CD4-positive, alpha-beta T cell treated with Interleukin-4 for 4 hours (primary cell): ENCODE measurements at places on chromosomes 16 and 17.

DNA sequence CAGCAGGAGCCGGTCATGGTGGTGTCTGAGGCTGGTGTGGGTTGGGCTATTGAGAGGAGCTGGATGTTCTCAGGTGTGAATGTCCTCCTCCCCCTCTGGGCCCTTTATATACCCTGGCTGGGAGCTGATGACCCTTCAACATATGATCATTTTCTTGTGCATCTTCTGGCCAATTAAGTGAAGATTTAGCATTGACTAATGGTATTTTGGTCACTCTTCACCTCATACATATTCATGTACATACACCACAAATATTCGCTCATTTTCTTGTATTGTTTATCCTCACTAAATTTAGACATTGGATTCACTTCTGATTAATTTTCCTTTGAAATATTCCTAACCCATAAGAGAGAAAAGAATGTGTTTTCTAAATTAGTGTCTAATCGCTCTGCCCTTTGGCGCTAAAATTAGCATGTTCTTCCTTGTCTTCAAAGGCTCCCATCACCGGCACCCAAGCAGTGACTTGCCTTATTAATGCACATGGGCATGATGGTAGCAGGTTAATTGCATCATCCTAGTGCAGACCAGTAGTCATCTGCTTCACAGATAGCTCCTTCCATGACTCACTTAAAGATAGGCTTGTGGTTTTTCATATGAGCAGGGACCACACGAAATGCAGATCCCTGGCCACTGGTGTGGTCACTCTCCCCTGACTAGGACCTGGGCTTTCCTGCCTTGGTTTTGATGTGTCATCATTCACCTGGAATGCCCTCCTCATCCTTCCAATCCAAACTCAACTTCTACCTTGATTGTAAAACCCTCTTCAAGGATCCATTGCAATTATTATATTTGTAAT is at the start of gene KRTAP2-4:
Gene KRTAP2-4 (minus strand): TSS at position 51 of the 796 bp plus-strand sequence. CDS start 34 bp downstream, at position 17.
- no peak for DNase-seq

DNA sequence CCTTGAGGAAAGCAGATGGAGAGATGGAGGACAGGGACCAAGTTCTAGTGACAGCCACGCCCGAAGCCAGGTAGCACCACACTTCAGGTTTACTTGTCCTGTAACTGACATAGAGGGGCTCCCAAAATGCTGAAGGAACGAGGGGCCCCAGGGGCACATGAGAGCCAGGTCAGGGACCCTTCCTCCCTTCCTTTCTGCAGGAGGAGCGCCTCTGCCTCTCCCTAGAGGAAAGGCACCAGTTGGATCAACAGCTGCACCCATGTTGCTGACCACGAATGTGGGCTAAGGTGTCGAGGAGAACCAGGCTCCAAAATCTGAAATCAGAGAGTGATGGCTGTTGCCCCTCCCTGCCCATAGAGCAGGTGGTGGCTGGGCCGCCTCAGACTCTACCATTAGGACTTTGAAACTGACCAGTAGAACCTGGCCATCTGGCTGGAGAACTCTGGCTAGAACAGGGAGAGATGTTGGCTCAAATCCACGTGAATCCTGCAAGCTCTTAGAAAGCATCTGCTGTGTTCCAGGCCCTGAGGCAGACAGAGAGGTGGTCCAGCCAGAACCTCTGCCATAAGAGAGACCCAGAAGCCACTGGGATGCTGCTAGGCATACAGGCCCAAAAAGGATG is 218.8 kb downstream of the KATNIP start:
- no peak for DNase-seq

- DNase-seq: peak; percentile 80
Observed at GRCh38 chr17:2398655-2399571, 1.9 kb downstream of the MNT start.

DNA sequence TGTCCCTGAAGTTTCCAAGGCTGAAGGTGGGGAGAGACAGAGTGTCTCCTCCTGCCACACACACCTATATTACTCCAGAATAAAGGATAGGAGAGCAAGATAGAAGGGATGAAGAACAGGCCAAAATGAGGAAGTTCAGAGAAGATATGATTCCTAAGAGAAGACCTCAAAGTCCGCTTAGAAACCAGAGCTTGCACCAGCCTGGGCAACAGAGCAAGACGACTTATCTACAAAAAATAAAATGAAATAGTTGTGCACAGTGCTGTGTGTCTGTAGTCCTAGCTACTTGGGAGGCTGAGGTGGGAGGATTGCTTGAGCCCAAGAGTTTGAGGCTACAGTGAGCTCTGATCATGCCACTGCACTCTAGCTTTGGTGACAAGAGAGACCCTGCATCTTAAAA is 128.2 kb downstream of the HS3ST3B1 start:
- no peak for DNase-seq

DNA sequence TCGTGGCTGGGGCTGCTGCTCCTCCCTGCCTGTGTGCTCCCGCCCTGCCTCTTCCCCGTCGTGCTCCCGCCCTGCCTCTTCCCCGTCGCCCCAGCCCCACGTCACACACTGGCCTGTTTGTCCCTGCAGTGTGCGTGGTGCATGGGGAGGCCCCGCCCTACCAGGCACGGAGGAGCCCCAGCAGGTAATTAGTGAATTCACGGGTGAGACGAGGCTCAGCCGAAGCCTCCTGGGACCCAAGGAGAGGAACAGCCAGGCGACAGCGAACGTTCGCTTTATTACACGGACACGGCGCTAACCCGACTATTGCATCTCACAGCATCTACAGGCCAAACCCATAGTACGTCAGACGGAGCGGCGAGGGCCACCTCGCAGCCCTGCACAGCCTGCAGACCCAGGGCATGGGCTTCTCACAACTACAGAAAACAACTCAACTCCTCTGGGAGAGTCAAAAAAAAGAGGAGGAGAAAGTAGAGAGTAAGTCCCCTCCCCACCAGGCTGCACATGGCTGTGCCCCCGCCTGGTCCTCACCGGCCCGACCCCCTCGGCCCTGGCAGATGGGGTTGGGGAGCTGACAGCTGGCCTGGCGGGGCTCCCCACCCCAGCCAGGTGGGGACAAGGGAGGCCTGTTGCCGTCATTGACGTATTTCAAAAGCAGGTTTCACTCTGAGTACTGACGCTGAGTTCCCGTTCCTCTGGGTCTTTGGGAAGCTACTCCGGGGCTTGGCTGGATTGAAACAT is 4.3 kb upstream of the PABPN1L start:
- no peak for DNase-seq

DNA sequence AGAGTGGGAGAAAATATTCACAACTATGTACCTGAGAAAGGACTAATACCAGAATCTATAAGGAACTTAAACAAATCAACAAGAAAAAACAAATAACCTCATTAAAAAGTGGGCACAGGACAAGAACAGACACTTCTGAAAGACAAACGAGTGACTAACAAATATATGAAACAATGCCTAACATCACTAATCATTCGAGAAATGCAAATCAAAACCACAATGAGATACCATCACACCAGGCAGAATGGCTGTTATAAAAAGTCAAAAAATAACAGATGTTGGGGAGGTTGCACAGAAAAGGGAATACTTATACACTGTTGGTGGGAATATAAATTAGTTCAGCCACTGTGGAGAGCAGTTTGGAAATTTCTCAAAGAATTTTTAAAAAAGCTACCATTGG is 83.5 kb upstream of the WSCD1 start:
- no peak for DNase-seq

DNA sequence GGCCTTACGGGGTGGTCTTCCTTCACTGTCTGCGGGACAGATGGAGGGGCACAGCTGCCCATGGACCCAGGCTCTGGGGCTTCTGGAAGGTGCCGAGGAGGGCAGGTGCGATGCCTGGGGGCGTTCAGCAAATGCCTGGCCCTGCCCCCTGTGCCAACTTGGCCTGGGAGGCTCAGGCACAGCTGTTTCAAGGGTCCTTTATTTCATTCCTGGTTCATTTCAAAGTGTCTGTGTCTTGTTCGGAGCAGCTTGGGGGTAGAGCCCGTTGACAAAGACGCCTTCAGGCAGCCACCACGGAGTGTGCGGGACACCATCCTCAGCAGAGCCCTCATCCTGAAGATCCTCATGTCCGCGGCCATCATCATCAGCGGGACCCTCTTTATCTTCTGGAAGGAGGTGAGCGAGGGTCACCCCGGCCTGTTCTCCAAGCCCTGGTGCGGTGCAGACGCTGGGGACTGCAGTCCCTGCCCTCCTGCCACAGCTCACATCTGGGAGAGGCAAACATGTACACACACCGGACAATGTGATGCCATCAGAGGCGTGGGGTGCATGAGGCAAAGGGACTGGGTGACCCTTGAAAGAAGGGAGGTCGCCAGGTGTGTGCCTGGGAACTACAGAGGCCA is 43.9 kb downstream of the MEAK7 start:
- DNase-seq: no peak

GRCh38 chr17:60333628-60334031 is 58.3 kb downstream of the USP32 start:
- no peak for DNase-seq

DNA sequence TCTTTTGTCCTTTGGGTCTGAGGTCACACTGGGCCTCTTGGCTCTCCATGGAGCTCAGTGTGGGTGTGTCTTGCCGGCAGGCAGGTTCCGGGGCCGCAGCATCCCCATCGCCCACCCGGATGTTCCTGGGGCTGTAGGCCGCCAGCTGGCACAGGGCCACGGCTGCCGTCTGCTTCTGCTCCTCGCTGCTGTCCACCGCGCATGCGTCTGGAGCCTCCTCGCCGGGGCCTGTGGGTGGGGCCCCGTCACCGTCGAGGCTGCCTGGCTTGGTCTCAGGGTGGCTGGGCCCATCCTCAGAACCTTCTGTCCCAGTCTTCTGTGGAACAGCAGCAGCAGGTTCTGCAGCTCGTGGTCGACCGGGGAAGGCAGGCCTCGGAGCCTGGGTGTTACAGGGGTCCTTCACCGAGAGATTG is 9.6 kb downstream of the ZNF750 start:
- no peak for DNase-seq

DNA sequence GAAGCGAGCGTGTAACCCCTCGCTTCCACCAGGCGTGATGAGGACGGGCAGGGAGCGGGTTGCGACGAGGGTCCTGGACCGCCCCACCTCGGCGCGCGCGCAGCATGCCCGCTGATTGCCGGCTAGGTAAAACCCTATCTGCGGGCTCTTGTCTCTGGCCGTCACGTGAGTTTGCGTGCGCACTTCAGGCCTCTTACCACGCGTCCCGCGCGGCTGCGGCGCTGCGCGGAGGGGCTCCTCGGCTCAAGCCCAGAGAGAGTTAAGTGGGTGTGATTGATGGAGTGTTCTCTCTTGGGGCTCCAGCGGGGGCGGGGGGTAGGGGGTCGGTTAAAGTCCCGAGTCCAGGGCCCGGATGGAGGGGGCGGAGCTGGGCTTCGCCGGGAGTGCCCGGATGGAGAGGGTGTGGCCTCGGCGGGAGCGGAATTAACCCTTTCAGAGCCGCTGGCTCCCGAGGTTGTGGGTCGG is 7.9 kb downstream of the KDM6B start:
- peak; percentile 80 for DNase-seq

DNA sequence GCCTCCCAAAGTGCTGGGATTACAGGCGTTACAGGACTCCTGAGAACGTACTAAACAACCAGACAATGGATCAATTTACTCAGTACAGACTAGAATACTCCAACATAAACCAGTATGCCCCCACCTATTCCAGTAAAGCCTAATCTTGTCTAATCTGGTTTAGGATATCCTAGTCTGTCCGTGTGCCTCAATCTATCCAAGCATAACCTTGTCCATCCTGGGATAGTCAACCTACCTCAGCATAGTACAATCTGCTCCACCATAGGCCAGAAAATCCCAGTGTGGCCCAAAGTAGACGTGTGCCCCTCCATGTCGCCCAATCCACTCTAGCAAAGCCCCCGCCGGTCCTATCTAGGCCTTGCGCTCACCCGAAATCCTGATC is 625 bp downstream of the DVL2 start:
- no peak for DNase-seq

DNA sequence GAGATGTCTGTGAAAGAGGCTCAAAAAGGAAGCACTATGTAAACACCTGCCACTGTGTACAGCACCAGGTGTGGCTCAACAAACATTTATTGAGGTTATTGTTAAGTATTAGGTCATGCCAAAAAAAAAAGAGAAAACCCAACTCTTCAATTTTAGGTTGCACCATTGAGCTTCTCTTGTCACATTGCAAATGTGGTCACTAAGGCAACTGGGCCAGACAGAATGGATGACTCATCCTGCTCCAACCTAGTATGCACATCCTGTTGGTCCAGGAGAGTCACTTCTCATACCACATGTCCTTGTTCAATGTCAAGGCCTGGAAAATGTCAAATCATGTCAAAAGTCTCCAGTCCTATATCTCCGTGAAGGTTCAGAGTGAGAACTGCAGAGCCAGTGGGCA is 25.0 kb downstream of the HOXB1 start:
- peak; percentile 94 for DNase-seq

DNA sequence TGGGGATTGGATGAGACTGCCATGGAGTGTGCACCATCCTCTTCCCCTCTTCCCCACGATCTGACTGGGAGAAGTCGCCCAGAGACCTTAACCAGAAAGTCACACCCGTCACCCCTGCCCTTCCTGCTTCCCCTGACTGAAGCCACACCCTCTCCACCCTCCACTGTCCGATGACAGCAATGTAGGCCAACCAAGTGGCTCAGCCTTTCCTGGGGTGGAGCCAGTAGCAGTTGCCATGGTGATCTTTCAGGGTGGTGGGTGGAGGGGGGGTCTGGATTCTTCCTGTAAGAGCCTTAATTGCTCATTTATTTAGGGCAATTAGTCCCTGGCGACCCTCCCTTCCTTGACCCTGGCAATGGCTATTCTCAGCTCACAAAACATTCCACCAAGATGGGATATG is 37.5 kb upstream of the PHB1 start:
- DNase-seq: no peak

GRCh38 chr17:80385046-80385445 is 29.9 kb upstream of the ENDOV start:
- DNase-seq: no peak

GRCh38 chr17:55649957-55650597 is 72.6 kb downstream of the TMEM100 start:
- DNase-seq: no peak

DNA sequence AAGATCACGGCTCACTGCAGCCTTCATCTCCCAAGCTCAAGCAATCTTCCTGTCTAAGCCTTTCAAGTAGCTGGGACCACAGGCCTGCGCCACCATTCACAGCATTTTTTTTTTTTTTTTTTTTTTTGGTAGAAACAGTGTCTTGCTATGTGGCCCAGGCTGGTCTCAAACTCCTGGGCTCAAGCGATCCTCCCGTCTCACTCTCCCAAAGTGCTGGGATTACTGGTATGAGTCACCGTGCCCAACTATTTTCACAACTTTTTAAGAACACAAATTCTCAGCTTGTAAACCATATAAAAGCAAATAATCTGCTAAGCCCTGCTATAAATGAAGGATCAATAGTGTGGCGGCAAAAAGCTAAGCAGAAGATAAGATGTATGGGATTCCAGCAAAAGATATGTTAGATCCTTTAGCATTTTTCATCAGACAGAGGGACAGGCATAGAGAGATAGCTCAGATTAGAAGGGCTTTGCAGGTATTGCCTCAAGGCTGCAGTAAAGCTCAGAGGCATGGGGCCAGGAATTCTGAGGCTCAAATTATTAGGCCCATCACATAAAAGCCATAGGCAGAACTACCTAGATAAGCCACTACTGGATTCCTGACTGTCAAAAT is 55.1 kb downstream of the EMP2 start:
- no peak for DNase-seq

GRCh38 chr16:48161906-48162305 is 6.1 kb upstream of the ABCC12 start:
- no peak for DNase-seq
